ENCODE measurements at places on chromosomes 7 and 10. TPM values are rescaled to one million over a fixed set of nuclear protein-coding genes. Genes with fewer than 3 reads are reported as not detected.

BBIP1 gene
- polyA plus RNA-seq = 64.1 TPM

SPDYE11 gene
- not detected for polyA plus RNA-seq

CPN1 gene
- 0.29 TPM for polyA plus RNA-seq

HOXA13 gene
- polyA plus RNA-seq = 2.4 TPM
